OCI-LY7 (cell line): ENCODE measurements at places on chromosomes 7 and 10. TPM values are rescaled to one million over a fixed set of nuclear protein-coding genes. Genes with fewer than 3 reads are reported as not detected.

GRCh38 chr10:90968328-90969081 is 47.6 kb upstream of the ANKRD1 start:
- no peak for DNase-seq

- DNase-seq, result no peak
Measured at GRCh38 chr10:94052281-94052680, 58.5 kb downstream of the PLCE1 start.

DNA sequence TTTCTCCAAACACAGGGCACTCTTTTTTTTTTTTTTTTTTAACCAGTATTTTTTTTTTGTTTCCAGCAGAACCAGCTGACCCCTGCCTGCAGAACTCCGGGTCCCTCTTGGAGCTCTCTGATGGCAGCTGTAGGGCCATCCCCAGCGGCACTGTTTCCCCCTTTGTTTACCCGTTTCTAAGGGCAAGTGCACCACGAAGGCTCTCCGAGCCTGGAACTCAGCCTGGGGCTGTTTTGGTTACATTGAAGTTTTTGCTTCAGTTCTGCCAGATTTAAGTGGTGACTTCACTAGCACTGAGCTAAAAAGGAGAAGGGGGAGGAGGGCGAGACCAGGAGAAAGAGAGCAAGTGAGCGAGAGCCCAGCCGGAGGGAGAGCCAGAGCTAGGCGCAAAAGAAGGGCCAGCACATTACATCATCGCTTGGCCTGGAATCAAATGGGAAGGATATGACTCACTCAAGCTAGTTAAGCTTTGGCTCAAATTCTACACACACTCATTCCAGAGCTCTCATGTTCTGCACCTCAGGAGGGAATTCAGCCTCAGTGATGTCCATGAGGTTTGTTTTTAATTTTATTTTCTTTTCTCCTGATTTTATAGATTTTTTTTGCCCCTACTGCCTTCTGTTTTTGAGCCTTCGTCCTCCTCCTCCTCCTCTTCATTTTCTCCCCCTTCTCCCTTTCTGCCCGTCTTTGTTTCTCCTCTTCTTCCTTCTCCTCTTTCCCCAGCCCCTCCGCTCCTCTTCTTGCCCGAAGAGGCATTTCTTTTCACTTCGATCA is 272.3 kb downstream of the TRIL start:
- no peak for DNase-seq

GRCh38 chr10:75159519-75159918 is 48.1 kb downstream of the SAMD8 start:
- DNase-seq, result no peak

Gene ZPBP
- total RNA-seq, result not detected in 2 replicates

Gene CCL24
- total RNA-seq, result not detected in 2 replicates

Gene TRIM50
- total RNA-seq, result 0.40 TPM in 1 of 2 replicates, not detected in the other

Gene ELN
- not detected in 2 replicates for total RNA-seq
